ENCODE measurements at places on chromosomes 12 and 14.

DNA sequence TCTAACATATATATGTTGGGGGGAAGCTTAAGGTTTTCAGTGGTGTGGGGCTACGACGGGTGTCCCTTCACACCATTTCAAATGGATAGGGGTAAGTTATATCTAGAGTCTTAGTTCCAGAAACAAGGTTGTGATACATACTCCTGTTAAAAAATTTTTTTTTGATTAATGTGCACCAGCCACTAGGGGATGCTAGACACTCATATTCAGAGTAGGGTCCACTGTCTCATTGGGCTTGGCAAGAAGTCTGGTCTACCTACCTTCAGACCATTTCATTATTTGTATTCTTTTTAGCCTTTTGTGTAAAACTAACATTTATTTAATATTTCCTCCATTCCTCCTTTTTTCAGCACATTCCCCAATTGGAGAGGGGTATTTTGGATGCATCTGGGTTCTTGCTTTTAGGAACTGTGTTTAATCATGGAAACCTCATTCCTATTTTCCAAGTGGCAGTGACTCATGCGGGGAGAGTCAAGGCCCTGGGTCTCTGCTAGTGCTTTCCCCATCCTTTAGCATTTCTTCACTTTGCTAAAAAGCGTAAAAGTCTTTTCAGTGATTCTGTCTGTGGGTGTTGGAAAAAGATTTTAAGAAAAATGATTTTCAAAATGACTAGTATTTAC, 33.4 kb downstream of the ANO4 start:
- DNase-seq = peak; percentile 65

DNA sequence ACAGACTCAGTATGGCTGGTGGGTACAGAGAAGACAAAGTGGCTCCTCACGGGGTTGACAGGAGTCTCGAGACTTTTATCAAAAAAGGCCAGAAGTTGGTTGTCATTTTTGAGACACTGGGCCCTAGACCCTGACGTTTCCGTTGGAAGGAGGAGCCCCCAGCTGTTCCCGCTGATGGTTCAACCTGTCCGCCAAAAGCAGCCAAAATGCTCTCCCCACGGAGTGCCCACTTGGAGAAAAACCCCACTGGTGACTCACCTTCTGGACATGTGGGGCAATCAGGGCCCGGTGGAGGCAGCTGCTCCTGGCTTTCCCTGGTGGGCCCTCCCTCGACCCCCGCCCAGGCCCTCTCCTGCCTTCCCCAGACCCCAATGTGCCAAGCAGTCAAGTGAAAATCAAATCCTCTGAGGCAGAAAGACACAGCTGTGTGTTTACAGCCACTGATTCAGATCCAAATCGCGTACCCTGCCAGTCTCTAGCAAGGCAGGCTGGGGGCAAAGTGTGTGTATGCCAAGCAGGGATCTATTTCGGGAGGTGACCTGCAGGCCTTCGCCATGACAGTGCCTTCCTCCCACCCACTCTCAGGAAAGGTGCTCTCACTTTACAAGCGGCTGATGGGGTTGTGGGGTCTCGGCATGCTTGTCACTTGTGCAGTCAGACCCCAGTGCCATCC, 347.4 kb downstream of the DPF3 start:
- DNase-seq = no peak

DNA sequence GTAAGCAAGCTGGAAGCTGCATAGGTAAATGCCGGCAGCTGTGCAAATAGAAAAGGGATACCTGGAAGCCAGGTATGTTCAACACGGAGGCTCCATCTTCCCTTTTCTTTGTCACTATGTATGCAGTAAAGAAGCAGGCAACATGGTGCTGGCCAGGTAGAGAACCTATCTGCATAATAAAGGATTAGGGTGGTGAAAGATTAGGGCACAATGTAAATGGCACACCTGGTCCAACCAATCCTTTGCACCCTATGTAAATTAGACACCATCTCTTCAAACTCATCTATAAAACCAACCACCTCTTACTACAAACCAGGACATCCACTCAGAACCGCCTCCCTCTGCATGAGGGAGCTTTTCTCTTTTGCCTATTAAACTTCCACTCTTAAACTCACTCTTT, 32.3 kb downstream of the RPS29 start:
- DNase-seq = no peak

- no peak for DNase-seq
Measured at GRCh38 chr12:46073321-46073720, 82.9 kb upstream of the SCAF11 start.

- no peak for DNase-seq
Measured at GRCh38 chr12:113244478-113244958, 23.3 kb downstream of the TPCN1 start.

DNA sequence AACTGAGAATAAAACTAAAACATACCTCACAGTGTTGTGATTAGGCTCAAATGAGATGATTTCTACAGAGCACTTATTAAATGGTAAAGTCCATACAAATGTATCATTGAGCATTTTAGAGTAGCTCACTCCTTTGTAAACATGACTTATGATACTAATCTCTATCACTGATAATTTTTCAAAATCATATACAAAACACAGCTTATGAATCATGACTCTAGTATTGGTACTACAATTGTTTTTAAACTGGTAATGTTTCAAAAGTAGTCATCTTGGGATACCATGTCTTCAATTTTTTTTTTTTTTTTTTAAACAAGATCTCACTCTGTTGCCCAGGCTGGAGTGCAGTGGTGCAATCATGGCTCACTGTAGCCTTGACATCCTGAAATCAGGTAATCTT, 40.1 kb upstream of the KRR1 start:
- DNase-seq = no peak

All from choroid plexus epithelial cell (primary cell).